ENCODE measurements at places on chromosomes 3 and 15.

- DNase-seq, result no peak
Measured at GRCh38 chr15:75038231-75038630, 14.8 kb downstream of the PPCDC start.

- DNase-seq, result peak; percentile 29
Measured at GRCh38 chr3:134838599-134838998, 43.5 kb downstream of the EPHB1 start.

DNA sequence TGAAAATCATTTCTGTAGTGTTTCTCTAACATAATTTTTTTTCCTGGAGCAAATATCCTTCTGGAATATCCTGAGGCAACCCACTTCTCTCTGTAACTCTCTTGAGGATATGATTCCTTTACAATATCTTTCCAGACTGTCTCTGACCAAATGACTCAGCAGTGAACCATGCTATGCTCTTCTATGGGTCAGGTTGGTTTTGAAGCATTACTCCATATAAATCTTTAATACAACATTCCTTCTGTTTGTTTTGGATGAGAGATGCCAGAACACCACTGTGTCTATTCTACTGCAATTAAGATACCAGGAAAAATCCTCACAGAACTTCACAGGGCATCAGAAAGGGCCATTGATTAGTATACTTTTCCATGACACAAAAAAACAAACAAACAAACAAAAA is 626.4 kb upstream of the ZNF385D start:
- no peak for DNase-seq

- DNase-seq, result no peak
Measured at GRCh38 chr15:77844798-77845446, 212.2 kb upstream of the LINGO1 start.

- DNase-seq, result no peak
Measured at GRCh38 chr3:16229681-16230080, 35.1 kb downstream of the DPH3 start.

DNA sequence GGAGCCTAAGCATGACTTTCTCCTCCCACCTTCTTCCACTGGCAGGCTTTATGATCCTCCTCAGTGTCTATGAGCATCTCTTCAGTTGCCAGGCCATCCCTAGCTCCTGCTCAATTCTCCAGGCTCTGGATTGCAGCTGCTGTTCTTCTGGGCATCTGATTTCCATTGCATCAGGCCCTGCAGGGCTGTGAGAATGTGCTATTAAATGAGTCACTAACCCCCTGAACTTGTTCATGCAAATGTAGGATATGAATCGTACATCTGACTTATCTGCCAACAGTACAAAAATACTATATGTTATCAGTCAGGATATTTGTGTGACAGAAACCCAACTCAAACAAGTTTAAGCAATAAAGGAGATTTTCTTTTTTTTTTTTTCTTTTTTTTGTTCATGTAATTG is 11.9 kb downstream of the GPR176 start:
- DNase-seq, result peak; percentile 49

GRCh38 chr15:70902107-70902506 is 9.5 kb downstream of the LRRC49 start:
- DNase-seq, result peak; percentile 5

GRCh38 chr3:150221904-150222523 is 186.1 kb upstream of the TSC22D2 start:
- no peak for DNase-seq

DNA sequence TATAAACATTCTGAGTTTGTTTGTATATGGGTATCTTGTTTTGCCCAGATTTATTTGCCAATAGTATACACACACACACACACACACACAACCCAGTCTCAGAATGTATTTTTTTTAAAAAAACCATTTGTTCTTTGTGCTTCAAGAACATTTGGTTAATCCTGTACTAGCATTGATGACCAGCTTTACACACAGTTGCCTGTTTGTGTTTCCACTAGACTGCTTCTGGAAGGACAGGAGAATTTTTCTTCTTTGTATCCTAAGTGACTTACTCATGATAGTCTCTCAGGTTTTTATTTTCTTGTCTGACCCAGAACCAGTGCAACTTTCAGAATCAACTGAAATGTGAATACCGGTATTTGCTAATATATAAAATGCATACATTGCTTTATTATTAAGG is 40.5 kb downstream of the U2SURP start:
- no peak for DNase-seq

GRCh38 chr3:154247806-154248415 is 76.4 kb downstream of the DHX36 start:
- peak; percentile 19 for DNase-seq

GRCh38 chr15:69548395-69549180 is 96.0 kb downstream of the RPLP1 start:
- DNase-seq, result no peak

DNA sequence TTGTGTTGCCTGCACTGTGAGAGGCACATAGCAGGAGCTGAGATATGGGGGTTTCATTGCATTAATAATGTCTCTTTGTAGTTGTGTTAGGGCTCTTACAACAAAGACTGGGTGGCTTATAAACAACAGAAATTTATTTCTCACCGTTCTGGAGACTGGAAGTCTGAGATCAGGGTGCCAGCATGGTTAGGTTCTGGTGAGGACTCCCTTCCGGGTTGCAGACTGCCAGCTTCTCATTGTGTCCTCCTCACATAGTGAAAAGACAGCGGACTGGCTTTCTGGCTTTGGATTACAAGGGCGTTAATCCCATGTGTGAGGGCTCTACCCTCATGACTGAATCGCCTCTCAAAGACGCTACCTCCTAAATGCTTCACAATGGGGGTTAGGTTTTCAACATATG is 20.6 kb downstream of the TMEM108 start:
- no peak for DNase-seq

- DNase-seq, result no peak
Measured at GRCh38 chr3:79543218-79543982, 224.4 kb downstream of the ROBO1 start.

DNA sequence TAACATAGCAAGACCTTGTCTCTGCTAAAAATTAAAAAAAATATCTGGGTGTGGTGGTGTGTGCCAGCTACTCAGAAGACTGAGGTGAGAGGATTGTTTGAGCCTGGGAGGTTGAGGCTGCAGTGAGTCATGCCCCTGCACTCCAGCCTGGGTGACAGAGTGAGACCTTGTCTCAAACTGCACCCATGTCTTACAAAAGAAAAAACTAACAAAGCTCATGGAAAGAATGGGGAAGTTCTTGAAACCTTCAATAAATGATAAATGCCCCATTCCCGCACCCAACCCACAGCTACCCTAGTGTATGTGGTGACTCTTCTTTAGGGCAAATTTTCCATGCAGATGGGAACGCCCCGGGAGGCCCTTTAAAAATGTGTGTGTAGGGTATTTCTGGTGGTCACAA is 28.3 kb downstream of the RPLP1 start:
- DNase-seq, result no peak

GRCh38 chr3:166433060-166433459 is 595.8 kb upstream of the BCHE start:
- no peak for DNase-seq

GRCh38 chr15:31219221-31219620 is 107.4 kb upstream of the KLF13 start:
- no peak for DNase-seq

DNA sequence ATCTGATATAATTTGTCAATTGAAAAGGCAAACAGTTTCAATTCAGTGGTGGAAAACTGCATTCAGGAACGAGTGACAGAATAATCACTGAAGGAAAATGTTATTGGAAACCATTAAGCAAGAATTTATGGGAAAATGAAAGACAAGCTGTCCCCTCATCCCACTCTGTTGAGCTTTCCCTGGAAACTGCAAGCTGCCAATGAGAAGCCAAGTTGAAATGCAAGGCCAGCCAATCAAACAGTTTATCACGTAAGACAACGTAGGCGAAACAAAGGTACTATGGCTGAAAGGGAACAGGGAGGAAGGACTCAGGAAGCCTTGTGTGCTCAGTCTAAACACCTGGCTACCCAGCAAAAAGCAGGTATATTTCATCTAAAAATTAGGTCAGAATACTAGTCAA is 187.9 kb upstream of the ATP10A start:
- no peak for DNase-seq

DNA sequence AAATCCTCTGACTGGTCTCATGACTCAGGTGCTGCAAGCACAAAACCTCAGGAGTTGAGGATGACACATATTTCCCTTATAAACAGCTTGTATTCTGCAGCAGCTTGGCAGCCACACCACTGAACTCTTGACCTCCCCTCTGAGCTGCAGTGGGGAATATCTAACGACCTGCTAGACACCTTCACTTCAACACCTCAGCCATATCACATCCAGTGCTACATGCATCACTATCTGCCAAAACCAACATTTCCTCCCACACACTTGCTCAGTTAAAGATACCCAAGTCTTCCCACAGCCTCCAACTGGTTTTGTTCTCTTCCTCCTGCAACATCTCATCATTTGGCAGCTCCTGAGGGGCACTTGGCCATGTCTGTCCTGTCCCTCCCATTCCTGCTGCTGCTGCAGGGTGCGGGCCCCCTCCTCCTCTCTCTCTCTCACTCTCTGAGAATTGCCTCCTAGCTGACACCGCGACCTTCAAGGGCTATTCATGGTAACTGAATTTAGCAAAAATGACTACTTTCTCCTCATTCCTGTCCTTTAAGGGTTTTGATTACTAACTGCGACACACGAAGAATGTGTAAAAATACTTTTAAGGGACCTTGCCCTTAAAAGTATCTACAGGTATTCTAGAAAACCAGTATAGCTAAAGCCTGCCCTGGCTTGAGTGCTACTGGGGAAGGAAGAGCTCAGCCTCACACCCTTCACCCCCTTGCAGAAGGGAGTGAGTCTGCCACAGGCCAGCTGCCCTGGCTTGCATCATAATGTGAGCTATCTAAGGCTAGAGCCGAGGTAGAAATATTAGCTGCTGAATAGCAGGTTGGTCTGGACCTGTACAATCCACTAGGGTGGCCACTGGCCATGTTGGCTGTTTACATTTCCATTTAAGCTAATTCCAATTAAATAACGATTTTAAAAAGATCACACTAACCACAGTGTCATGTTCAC is 5.0 kb upstream of the CCR9 start:
- DNase-seq, result no peak

- no peak for DNase-seq
Measured at GRCh38 chr3:12424635-12425319, 59.5 kb upstream of the TSEN2 start.

- peak; percentile 19 for DNase-seq
Measured at GRCh38 chr15:55758580-55758986, 15.6 kb upstream of the PRTG start.

DNA sequence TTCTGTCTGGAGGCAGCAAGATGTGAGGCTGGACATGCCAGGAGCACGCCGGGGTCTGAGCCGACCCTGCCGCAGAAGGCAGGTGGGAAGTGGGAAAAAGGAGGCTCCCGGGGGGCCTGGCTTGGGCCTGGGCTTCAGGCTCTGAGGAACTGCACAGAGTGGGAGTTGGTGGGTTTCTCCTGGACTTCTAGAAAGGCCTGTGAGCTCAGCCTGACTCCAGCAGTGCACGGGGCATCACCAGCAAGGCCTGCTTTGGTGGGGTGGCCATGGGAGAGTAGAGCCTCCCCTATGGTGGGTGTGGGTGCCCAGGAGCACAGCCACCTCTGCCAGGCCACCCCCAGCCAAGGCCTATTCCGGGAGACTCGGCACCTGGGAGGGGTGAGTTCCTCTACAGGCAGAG is 18.1 kb upstream of the SLC41A3 start:
- DNase-seq, result no peak

GRCh38 chr3:122392868-122393844 is 9.2 kb downstream of the FAM162A start:
- peak; percentile 12 for DNase-seq

DNA sequence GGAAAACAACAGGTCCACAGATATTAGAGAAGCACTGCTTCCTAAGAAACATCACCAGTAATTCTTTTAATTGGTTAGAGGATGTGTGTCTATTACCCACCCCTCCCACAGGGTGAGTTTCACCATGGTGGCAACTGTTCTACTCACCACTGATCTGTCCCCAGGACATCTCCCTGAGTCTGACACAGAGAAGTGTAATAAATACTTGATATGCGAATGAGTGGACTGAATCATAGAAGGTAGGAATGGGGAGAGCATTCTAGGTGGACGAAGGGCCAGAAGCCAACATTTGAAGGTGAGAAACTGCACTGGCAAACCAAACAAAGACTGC is 452.7 kb upstream of the PROK2 start:
- DNase-seq, result no peak

- DNase-seq, result no peak
Measured at GRCh38 chr3:114582929-114583328, 289.1 kb downstream of the TIGIT start.

DNA sequence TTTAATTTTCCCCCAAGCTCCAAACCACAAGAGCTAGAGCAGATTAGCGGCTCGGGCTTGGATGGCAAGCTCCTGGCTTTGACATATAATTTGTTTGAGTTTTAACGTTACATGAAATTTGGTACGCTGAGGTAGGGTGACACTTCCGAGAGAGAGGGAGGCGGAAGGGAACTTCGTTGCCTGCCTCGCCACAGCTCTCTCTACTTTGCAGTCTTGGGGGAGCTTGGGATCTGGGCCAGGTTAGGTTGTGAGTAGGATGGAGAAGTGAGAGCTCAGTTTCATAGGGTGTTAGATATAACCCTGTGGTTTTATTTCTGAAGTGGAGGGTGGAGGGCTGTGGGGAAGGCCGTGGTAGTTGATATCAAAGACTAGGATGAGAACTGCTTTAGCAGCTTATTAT is 39.7 kb downstream of the LRTM1 start:
- no peak for DNase-seq

GRCh38 chr3:60323651-60324050 is 927.6 kb downstream of the FHIT start:
- DNase-seq, result no peak
